CD4-positive, alpha-beta memory T cell (primary cell): ENCODE measurements at places on chromosomes 5 and 9. TPM values are rescaled to one million over a fixed set of nuclear protein-coding genes. Genes with fewer than 3 reads are reported as not detected.

GRCh38 chr5:139659695-139660101 lies 11.5 kb downstream of the CXXC5 start:
- H3K4me1 ChIP-seq: no peaks in the 10 kb centered on the region
- no peaks in the 10 kb centered on the region for H3K27me3 ChIP-seq
- no peak overlapping the region for H3K27ac ChIP-seq
- DNase-seq: no peak
- no peak overlapping the region for H3K4me3 ChIP-seq

DNA sequence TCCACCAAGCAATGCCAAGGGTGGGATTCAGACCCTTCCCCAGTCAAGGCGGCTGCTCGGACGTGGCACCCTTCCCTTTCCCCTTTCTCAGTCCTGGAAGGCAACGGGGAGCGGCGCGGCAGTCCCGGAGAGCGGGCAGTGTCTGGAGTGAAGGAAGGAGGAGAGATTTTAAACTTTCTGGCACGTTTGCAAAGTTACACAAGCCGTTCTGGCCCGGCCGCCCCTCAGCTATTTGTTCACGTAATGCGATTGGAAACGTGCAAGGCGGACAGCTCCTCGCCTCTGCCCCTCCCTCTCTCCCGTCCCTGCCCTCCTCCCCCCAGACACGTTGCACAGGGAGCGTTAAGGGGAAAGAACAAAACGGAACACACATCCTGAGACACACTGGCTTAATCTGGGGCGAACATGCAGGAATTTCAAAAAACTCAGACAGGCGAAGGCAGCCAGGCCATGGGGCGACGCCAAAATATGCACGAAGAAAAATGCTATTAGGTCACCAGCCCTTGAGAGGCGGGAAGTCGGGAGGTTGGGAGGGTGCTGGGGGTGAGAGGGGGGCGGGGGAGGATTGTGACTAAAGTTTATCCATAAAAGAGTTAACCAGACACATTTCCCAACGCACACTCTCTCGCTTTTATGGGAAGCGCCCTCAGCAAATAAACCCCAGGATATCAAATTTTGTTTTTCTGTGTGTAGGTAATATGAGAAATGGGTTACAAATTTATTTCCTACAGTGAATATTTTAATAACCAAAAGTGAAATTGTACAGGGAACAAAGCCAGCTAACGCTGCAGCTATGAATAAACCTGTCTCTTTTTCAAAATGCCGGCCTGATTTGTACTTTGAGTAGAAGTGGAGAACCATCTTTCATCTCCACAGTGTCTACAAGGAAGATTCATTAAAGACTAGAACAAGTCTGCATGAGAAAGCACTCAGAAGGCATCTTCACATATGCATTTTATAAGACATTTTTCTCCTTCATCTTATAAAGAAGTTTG lies at the start of gene LOX:
Gene LOX, minus strand, starts transcription at position 144 of the 995 bp plus-strand sequence. CDS start 274 bp downstream, outside the sequence.
- H3K27me3 ChIP-seq: peaks cover 5% of the 10 kb centered on the region
- H3K36me3 ChIP-seq: no peaks in the 10 kb centered on the region
- H3K4me1 ChIP-seq: peaks cover 12% of the 10 kb centered on the region
- H3K4me3 ChIP-seq: no peak within 1 kb of the TSS

GRCh38 chr5:142740474-142741242 lies 29.5 kb upstream of the ARHGAP26 start:
- no peak overlapping the region for H3K4me3 ChIP-seq
- H3K4me1 ChIP-seq: no peaks in the 10 kb centered on the region
- H3K36me3 ChIP-seq: no peaks in the 10 kb centered on the region
- no peaks in the 10 kb centered on the region for H3K27me3 ChIP-seq

The GCNT4 gene
- polyA plus RNA-seq: 2.2 TPM

- DNase-seq: no peak
- H3K4me1 ChIP-seq: no peaks in the 10 kb centered on the region
- H3K27ac ChIP-seq: no peak overlapping the region
- no peaks in the 10 kb centered on the region for H3K27me3 ChIP-seq
- no peaks in the 10 kb centered on the region for H3K36me3 ChIP-seq
These were observed 69.8 kb downstream of the SYK start for GRCh38 chr9:90871327-90871935.

DNA sequence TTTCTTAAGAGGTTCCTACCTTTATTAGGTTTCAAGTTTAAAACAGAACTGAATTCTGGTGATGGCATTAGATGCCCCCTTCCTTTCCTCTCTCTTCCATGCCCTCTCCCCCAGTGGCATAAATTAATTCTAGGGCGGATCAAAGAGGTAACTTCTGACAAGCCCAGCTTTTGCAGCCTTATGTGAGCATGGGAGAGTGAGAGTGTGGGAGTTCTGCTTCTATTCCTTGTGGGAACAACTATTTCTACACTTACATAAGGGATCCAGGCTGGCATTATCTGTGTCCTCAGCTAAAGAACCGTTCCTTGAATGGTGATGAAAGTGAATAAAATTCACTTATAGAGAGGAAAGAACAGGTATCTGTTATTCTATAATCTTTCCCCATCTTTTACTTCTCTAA lies 437.6 kb downstream of the KIF4B start:
- no peaks in the 10 kb centered on the region for H3K36me3 ChIP-seq
- no peak overlapping the region for H3K27ac ChIP-seq
- no peaks in the 10 kb centered on the region for H3K27me3 ChIP-seq
- H3K4me1 ChIP-seq: no peaks in the 10 kb centered on the region
- no peak overlapping the region for H3K4me3 ChIP-seq
- DNase-seq: no peak

The ASB6 gene
- 17.3 TPM for polyA plus RNA-seq

DNA sequence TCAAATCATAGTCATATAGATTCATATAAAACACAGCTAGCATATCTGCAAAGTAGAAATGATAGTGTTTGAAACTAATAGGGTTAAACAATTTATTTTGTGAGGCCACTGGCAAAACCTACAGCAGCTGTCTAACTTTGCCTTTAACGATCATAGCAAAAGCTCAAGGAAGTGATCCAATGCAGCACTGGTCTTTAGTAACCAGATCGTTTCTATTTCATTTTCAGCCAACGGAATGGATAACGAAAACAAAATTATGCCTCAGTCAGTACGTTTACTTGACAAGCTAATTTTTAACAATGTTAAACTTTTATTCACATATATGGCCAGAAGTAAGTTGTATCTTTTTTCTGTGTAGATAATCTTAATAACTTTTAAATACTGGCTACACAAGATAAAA lies 17.7 kb downstream of the MLLT3 start:
- no peak overlapping the region for H3K4me3 ChIP-seq
- peaks cover 60% of the 10 kb centered on the region for H3K4me1 ChIP-seq
- no peaks in the 10 kb centered on the region for H3K36me3 ChIP-seq
- H3K27ac ChIP-seq: no peak overlapping the region
- peak; percentile 14 for DNase-seq
- H3K27me3 ChIP-seq: no peaks in the 10 kb centered on the region

DNA sequence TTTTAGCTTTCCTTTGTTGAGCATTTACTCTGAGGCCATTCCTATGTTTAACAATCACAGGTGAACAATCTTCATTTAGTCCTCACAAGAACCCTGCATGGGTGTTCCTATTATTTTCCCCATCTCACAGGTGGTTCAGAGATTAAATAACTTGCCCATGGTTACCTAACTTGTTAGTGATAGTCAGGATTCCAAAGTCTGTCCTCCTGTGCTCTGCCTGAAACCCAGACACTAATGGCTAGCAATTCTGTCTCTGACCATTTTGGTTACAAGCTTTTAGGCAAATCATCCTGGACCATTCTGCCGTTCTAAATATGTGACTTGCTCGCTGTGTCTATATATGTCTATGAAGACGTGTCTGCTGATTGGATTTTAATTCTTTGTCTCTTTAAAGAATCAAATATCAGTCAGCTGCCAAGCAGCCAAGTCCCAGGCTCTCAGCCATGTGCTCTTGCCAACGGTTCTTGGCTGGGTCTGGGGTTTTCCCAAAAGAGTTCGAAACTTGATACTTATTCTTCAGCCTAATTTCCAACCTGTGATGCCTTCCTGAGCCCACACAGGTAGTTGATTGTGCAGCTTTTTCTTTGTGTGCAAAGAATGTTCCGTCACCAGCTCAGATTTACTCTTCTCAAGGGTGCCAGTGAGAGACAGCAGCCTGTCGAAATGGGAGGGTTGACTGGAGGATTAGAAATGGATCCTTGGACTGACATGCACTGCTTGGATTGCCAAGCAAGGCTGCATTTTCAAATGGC lies 121.7 kb downstream of the NREP start:
- H3K27me3 ChIP-seq: no peaks in the 10 kb centered on the region
- H3K27ac ChIP-seq: no peak overlapping the region
- H3K4me3 ChIP-seq: no peak overlapping the region
- no peaks in the 10 kb centered on the region for H3K36me3 ChIP-seq
- H3K4me1 ChIP-seq: no peaks in the 10 kb centered on the region

DNA sequence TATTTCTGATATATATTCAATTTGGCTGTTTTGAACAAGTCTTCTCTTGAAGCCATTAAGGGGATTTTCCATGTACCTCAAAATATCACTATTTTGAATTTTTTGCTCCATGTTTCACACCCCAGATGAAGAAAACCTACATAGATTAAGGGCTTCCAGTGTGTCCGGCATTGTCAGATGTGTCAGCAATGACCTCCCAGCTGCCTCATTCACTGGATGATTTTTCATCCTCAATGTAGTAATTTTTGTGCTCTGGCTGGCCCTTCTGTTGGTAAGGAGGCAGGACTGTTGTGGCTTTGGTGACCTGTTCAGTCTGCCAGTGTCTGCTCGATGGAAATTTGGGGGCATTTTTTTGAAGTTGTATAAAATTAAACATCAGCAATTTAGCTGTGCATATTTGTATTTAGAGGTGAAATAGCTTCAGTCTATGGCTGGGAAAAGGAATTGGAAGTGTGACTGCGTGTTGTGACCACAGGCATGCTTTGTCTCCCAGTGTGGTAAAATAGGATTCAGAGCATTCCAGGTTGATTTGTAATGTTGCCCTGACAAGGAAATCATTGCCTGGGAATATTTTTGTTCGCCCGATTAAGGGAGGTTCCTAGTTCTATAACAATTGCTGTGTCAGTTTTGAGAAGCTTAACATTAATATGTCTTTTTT lies 312.4 kb downstream of the ARHGEF28 start:
- no peaks in the 10 kb centered on the region for H3K27me3 ChIP-seq
- H3K27ac ChIP-seq: no peak overlapping the region
- H3K4me3 ChIP-seq: no peak overlapping the region

The UAP1L1 gene
- 2.9 TPM for polyA plus RNA-seq

- no peaks in the 10 kb centered on the region for H3K27me3 ChIP-seq
- H3K4me1 ChIP-seq: no peaks in the 10 kb centered on the region
- H3K36me3 ChIP-seq: no peaks in the 10 kb centered on the region
- no peak for DNase-seq
- H3K4me3 ChIP-seq: no peak overlapping the region
These were observed 13.7 kb downstream of the IRX4 start for GRCh38 chr5:1868886-1869475.

The ISL1 gene
- polyA plus RNA-seq: not detected

DNA sequence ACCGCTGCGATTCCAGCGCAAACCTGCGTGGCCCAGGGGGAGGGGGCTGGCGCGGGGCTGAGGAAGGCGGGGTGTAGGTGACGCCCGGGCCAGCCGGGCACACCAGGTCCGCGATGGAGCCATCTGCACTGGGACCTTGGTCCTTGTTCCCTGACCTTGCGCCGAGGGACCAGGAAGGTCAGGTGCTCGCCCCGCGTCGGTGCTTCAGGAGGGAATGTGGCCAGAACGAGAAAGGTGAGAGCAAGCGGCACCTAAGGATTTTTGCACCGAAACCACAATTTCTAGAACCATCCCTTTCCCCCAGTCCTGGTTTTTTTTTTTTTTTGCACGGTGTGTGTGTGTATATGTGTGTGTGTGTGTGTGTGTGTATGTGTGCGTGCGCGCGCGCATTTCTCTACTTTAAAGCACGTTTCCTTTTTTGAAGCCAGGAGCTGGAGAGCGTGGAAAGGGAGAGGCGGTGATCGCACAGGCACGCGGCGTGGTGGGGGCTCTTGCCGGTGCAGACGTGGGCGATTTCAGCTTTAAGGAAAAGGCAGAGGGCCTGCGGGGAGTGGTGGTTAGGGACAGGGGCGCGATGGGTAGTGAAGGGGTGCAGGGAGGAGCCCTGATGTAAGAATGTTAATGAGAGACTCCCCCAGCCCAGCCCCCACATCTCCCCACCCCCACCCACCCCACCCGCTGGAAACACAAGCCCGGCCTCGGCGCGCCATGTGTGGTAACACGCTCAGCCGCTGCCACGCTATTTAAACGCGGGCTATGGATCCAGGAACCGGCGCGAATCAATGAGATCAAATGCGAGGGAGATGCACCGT lies at the start of gene NPR3:
Gene NPR3, plus strand, starts transcription at position 772 of the 812 bp plus-strand sequence. CDS start 456 bp downstream, outside the sequence.
- H3K4me3 ChIP-seq: peak within 1 kb of the TSS; percentile 42
- no peaks in the 10 kb centered on the region for H3K36me3 ChIP-seq
- H3K27ac ChIP-seq: no peak within 1 kb of the TSS
- H3K27me3 ChIP-seq: peaks cover 14% of the 10 kb centered on the region

DNA sequence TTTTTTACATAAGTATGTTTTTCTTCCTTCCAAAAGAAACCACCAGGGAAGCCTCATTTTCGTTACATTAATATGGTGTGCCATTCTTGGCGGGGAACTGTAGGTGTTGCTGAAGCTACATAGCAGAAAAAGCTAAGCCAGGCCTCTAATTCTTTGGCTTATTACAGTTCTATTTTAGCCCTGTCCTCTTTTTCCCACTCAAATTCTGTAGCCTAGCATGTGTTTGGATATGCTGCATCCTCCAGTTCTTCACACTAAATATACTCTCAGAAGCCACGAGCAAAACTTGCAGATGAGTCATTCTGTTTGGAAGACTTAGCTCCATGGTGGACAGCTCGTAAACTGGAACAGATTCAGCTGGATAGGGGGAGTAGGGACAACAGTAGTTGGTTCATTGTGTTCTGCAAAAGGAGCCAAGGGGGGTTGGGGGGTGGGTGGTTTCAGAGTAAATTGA lies 369.4 kb downstream of the TMEM161B start:
- H3K27me3 ChIP-seq: no peaks in the 10 kb centered on the region
- H3K27ac ChIP-seq: no peak overlapping the region
- no peak overlapping the region for H3K4me3 ChIP-seq
- DNase-seq: no peak
- H3K36me3 ChIP-seq: no peaks in the 10 kb centered on the region

DNA sequence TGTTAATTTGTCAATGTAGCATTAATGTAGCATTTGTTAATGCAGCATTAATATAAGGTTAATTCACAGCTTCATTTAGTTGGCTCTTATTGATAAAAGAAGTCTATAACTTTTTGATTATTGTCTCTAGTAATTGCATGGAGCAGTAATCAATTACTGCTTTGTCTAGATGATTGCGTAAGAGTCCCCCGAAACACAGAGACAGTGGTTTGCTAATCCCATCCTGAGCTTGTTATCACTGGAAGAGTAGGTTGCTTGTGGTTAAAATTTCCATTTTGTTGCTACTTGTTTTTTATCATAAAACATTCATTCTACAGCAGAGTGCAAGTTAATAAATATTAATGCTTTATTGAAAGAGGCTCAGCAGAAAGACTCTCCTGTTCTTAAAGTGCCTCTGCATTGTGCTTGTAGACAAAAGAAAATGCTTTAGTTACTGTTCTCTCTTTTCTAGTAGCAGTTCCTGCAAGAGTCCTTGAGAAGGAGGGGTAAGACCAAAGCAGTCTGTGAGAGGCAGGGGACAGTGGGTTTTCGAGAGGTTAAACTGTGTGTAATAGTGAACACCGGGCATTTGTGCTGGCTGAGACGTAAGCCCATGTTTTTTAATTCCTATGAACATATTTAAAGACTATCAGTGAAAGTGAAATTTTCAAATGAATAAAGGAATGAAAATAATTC lies 291.7 kb downstream of the TRPM3 start:
- H3K27me3 ChIP-seq: no peaks in the 10 kb centered on the region
- no peak overlapping the region for H3K4me3 ChIP-seq
- no peaks in the 10 kb centered on the region for H3K36me3 ChIP-seq
- H3K4me1 ChIP-seq: no peaks in the 10 kb centered on the region
- no peak for DNase-seq

The ATP6V1G1 gene
- 274 TPM for polyA plus RNA-seq
